IPS DF 19.7 (cell line): ENCODE measurements at places on chromosomes 6 and 20.

DNA sequence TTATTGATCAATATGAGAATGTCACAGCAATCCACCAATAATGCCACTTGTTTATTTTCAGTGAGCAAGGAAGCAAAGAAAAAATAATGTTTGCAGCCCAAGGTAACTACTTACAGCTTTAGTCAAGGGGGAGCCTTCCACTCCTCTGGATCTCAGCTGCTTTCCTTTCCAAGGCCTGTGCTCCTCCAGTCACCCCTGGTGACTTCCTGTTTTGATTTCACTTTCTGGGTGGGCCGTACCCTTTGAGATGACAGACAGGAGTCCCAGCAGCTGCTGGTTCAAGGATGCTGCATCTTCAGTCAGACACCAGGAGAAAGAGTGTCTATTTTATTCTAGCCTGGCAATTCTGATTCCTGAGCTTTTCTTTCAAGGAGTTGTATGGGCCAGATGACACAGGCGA is 5.6 kb upstream of the VNN2 start:
- no peak for DNase-seq

- DNase-seq: no peak
Observed at GRCh38 chr20:52996130-52996529, 24.0 kb downstream of the TSHZ2 start.

DNA sequence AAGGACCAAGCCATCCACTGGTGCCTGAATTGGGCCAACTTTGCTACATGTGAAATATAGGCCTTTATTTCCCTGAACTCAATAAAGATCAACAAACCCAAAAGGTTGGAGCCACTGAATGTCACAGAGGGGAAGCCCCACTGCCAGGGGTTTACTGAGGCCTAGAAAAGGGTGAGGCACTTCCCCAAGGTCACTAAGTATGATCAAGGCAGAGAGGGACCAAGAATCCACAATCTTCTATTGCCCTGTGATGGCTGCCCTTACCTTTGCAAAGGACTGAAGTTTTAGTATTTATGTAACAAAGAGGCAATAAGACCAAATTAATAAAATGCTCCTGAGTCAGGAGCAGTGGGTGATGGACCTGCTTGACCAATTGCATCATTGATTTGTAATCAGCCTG is 18.0 kb downstream of the TREM1 start:
- no peak for DNase-seq

- DNase-seq: no peak
Observed at GRCh38 chr20:2133318-2134183, 31.9 kb downstream of the STK35 start.

DNA sequence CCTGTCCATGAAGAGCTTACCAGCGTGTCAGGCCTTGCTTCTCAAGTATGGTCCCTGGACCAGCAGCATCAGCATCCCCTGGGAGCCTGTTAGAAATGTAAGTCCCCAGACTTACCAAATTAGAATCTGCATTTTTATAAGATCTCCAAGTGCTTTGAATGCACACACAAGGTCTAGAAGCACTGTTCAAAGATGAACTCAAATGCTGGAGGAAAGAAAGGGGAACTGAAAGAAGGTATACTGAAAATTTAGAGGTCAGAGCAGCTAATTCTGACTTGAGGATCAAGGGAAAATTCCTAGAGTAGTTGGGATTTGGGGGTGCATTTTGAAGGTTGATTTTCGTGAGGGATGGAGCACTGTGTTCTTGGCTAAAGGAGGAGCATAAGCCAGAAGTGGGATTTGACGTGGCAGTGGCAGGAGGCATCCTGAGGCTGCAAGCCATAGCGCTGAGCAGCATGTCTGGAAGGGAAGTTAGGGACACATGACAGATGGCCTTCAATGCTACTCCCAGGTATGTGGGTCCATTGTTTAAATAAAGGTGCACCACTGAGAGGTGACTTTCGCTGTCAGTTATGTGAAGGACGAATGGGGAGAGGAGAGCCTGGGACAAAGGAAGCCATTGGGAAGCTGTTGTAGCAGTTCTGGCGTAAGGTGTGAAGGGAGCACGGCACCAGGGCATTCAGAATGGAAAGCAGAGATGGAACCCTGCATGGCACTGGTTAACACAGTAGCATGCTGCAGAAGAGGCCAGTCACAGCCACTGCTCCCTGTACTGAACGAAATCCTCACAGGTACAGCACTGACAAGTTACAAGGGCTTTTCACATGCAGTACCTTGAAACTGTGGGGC is 36.2 kb downstream of the ARMC2 start:
- DNase-seq: peak; percentile 12

GRCh38 chr6:117317261-117317660 is 51.9 kb downstream of the VGLL2 start:
- no peak for DNase-seq

GRCh38 chr6:167397712-167398111 is 72.8 kb downstream of the TTLL2 start:
- no peak for DNase-seq

- no peak for DNase-seq
Observed at GRCh38 chr20:56195946-56196345, 52.6 kb upstream of the MC3R start.

GRCh38 chr20:37757550-37757949 is 63.7 kb downstream of the CTNNBL1 start:
- DNase-seq: no peak

- DNase-seq: no peak
Observed at GRCh38 chr6:63023726-63024125, 187.5 kb upstream of the FKBP1C start.

- DNase-seq: peak; percentile 48
Observed at GRCh38 chr20:57654363-57654997, 34.3 kb upstream of the ZBP1 start.

- DNase-seq: no peak
Observed at GRCh38 chr6:21064756-21065340, 528.7 kb upstream of the SOX4 start.

DNA sequence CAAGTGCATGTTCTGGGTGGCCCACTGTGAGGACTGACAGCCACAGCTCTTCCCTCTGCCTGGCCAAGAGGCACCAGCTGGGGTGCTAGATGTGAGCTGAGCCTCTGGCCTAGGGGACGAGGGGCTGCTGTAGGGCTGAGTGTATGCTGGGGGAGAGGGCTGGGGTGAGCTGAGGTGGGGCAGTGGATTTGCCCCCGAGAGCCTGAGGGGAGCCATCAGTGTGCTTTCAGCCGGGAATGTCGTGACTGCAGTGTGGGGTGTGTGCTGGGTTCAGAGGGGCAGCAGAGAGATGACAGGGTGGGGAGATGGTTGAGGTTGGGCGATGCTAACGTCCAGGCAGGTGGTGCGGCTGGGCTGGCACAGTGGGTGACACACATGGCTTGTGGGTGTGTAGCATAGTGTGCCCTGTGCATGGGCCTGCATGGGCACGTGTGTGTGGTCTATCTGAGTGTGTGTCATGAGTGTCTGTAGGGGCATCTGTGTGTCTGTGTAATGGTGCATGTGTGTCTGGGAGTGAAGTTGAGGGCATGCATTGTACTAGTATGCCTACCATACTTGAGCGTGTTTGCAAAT is 46.0 kb upstream of the BLCAP start:
- no peak for DNase-seq

DNA sequence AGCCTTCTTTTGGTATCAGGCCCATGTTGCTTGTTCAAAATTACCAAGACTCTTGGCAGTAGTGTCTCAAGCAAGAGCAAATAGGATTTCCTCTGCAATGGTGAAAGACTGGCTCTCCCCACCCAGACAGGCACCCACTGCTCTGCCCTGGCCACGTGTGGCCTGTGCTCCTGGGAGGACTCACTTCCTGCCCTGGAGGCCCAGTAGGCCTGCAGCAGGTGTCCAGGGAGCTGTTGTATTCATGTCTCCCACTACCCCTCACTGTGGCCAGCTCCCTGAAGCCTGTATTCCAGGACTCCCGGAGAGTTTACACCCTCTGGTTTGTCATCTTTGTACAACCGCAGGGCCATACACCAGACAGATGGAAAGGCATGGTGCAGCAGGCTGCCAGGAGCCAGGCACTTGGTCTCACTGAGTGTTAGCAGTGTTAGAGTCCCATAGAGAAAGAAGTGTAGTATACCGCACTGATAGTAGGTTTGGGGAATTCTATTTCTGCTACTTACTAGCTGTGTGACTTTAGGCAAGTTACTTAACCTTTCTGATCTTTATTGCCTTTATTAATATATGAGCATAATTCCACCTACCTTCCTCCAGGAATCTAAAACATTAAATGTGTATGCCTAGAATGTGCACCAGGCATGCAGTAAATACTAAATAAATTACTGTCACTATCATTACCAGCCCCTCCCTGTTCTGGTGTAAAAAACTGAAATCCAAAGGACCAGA is 159.7 kb downstream of the TMEM242 start:
- no peak for DNase-seq

- DNase-seq: no peak
Observed at GRCh38 chr20:25090492-25091429, 8.8 kb upstream of the VSX1 start.
